ENCODE measurements at places on chromosomes 6 and 20. TPM values are rescaled to one million over a fixed set of nuclear protein-coding genes. Genes with fewer than 3 reads are reported as not detected.
A peak's percentile ranks its signal among the peaks of the same experiment; 100 is the strongest.

GRCh38 chr20:44448753-44449546, 26.7 kb upstream of the TTPAL start:
- H3K27me3 ChIP-seq = no peaks in the 10 kb centered on the region
- no peak overlapping the region for H3K27ac ChIP-seq
- H3K4me1 ChIP-seq = no peaks in the 10 kb centered on the region
- H3K4me3 ChIP-seq = no peak overlapping the region
- no peak for DNase-seq

- no peak for DNase-seq
- H3K27me3 ChIP-seq = no peaks in the 10 kb centered on the region
- H3K4me3 ChIP-seq = no peak overlapping the region
- peaks cover 11% of the 10 kb centered on the region for H3K36me3 ChIP-seq
- H3K27ac ChIP-seq = no peak overlapping the region
Observed at GRCh38 chr6:25511376-25511775, 140.6 kb upstream of the SCGN start.

DNA sequence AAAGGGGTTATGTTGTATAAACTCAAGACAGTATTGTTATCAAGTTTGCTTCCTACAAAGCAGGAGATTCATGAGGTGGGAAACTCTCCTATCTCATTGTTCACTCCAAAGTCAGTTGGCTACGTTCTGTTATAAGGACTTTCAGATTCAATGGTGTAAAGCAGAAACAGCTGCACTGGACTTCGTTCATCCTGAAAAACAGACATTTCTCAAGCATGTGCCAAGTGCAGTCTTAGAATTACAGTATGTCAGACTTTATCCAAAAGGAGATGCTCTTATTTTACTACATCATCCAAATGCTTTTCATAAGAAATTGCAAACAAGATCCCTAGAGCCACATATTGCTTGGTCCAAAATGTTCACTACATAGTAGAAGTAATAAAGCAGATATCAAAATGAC, 14.9 kb downstream of the COL21A1 start:
- no peaks in the 10 kb centered on the region for H3K36me3 ChIP-seq
- H3K4me1 ChIP-seq = peaks cover 27% of the 10 kb centered on the region
- peak overlapping the region; percentile 44 for H3K27ac ChIP-seq
- DNase-seq = no peak
- peak overlapping the region; percentile 25 for H3K4me3 ChIP-seq

- H3K4me3 ChIP-seq = no peak overlapping the region
- no peak for DNase-seq
- peaks cover 10% of the 10 kb centered on the region for H3K4me1 ChIP-seq
Observed at GRCh38 chr6:168600381-168600780, 159.4 kb downstream of the SMOC2 start.

- no peak overlapping the region for H3K27ac ChIP-seq
- H3K4me1 ChIP-seq = no peaks in the 10 kb centered on the region
- peak overlapping the region; percentile 40 for H3K4me3 ChIP-seq
- no peak for DNase-seq
Observed at GRCh38 chr6:6810727-6811126, 222.2 kb downstream of the LY86 start.

GRCh38 chr6:85493389-85493788, 43.5 kb downstream of the NT5E start:
- peaks cover 2% of the 10 kb centered on the region for H3K36me3 ChIP-seq
- H3K4me3 ChIP-seq = no peak overlapping the region
- DNase-seq = no peak

GRCh38 chr20:17482536-17482935, 48.6 kb downstream of the BFSP1 start:
- no peaks in the 10 kb centered on the region for H3K27me3 ChIP-seq
- no peaks in the 10 kb centered on the region for H3K4me1 ChIP-seq
- no peak overlapping the region for H3K27ac ChIP-seq

DNA sequence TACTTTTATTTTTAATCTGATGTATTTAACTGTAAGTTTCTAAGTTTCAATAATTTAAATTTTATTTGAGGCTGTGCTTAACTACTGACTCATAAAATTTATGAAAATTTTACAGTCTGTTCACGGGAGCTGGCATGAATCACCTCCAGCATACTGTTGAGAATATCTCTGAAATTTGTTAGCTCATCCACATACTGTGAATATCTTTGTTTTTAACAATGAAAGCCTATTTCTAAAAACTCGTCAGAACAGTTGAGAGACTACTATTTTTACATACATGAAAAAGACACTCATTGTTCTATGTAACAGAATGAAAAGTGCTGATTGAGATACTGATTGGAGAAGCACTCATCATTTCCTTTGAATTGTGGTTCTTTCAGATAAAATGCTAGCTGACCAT, 749.3 kb downstream of the TENT5A start:
- no peak overlapping the region for H3K27ac ChIP-seq
- DNase-seq = no peak
- H3K4me1 ChIP-seq = no peaks in the 10 kb centered on the region
- no peak overlapping the region for H3K4me3 ChIP-seq
- H3K27me3 ChIP-seq = no peaks in the 10 kb centered on the region

DNA sequence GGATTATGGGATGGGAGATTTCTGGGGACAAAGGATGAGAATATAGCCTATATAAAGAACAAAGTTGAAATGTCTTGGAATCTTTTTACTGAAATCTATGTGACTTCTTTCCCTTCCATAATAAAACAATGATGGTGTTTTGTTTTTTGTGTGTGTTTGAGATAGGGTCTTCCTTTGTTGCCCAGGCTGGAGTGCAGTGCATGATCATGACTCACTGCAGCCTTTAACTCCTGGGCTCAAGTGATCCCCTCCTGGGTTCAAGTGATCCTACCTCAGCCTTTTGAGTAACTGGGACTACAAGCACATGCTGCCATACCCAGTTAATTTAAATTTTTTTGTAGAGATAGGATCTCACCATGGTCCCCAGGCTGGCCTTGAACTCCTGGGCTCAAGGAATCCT, 50.9 kb downstream of the FAM217A start:
- H3K4me3 ChIP-seq = no peak overlapping the region
- H3K27me3 ChIP-seq = no peaks in the 10 kb centered on the region
- peaks cover 21% of the 10 kb centered on the region for H3K4me1 ChIP-seq
- H3K36me3 ChIP-seq = peaks cover 16% of the 10 kb centered on the region
- H3K27ac ChIP-seq = no peak overlapping the region

DNA sequence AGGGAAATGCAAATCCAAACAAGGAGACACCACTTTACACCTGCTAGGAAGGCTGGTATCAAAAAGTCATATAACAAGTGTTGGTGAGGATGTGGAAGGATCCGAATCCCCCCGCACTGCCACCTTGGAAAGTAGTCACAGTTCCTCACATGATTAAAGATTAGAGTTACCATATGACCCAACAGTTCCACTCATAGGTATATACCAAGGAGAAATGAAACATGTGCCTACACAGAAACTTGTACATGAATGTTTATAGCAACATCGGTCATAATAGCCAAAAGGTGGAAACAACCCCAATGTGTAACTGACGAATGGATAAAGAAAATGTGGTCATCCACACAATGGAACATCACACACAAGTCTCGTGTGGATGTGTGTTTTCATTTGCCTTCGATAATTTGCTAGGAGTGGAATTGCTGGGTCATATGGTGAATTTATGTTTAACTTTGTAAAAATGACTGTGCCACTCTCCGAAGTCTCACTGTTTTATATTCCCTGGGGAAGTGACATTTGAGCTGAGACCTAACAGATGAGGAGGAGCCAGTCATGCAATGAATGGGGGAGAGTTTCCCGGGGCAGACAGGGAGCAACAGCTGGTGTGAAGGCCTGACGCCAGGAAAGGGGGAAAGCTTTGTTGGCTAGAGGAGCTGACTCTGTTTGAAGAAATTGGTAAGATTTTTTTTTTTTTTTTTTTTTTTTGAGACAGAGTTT, 125.9 kb upstream of the MLN start:
- no peaks in the 10 kb centered on the region for H3K27me3 ChIP-seq
- H3K4me1 ChIP-seq = no peaks in the 10 kb centered on the region
- no peak for DNase-seq
- H3K36me3 ChIP-seq = no peaks in the 10 kb centered on the region
- no peak overlapping the region for H3K4me3 ChIP-seq
- H3K27ac ChIP-seq = no peak overlapping the region

DNA sequence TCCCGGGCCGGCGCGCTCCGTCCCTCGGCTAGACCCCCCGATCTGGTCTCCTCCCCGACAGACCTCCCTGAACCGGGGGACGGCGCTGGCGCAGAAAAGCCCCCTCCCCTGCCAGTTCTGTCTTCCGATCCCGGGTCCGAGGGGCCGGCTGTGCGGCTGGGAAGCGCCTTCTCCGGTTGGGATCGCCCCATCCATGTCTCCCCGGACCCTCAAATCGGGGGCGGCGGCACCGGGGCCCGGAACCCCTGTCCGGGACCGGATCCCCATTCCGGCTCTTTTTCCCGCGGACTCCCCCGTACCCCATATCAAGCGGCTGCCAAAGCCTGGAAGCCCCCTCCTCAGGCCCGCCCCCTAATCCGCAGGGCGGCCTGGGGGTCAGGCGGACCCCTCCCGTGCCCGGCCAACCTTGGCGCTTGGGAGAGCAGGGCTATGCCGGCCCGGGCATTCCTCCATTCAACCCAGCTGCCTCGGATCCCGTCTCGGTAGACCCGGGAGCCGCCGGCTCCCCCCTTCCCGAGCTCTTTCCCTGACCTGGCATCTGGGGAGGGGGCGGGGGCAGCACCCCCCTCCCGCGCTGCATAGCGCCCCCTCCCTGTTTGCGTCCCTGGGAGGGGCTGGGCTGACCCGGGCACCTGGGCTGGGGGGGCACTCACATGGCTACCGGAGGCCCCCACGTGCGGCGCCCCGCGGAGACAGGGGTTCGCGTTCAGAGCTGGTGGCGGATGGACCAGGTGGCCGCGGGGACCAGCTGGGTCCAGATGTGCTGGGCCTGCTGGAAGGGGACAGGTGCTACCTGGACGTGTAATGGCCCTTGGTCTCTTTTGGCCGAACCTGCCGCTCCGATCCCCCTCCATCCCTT, 643 bp downstream of the DLGAP4 start:
- no peaks in the 10 kb centered on the region for H3K36me3 ChIP-seq
- H3K4me3 ChIP-seq = peak overlapping the region; percentile 39
- peaks cover 7% of the 10 kb centered on the region for H3K4me1 ChIP-seq

- H3K4me3 ChIP-seq = no peak overlapping the region
- no peaks in the 10 kb centered on the region for H3K36me3 ChIP-seq
- no peaks in the 10 kb centered on the region for H3K27me3 ChIP-seq
- DNase-seq = no peak
- peaks cover 28% of the 10 kb centered on the region for H3K4me1 ChIP-seq
- no peak overlapping the region for H3K27ac ChIP-seq
Observed at GRCh38 chr6:156953127-156953478, 175.9 kb downstream of the ARID1B start.

DNA sequence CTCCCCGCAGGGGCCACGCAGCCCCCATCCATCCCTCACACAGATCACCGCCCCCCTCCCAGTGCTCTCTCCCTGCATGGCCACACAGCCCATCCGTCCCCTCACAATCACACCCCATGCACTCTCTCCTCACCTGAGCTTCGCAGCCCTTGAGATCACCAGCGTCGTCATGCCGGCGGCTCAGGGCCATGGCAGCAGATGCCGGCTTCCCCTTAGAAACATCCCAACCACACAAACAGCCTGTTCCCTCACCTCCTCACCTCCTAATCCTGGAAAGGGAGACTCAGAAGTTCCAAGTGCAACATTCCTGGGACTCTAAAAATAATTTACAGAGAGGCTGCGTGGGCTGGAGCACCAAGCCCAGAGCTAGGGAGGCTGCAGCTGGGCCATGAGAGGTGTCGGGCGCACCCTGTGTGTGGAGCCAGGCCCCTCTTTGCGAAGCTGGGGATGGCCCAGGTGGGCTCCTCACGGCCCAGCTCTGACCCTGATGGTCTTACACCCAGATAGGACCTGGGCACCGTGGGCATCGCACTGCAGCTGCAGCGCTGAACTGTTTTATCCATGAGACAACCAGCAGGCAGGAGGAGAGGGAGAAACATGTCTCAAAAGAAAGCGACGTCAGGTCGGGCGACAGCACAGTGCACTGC, 125.3 kb downstream of the DLL1 start:
- no peak overlapping the region for H3K27ac ChIP-seq
- no peak for DNase-seq
- no peaks in the 10 kb centered on the region for H3K4me1 ChIP-seq
- H3K4me3 ChIP-seq = no peak overlapping the region
- H3K36me3 ChIP-seq = no peaks in the 10 kb centered on the region

DNA sequence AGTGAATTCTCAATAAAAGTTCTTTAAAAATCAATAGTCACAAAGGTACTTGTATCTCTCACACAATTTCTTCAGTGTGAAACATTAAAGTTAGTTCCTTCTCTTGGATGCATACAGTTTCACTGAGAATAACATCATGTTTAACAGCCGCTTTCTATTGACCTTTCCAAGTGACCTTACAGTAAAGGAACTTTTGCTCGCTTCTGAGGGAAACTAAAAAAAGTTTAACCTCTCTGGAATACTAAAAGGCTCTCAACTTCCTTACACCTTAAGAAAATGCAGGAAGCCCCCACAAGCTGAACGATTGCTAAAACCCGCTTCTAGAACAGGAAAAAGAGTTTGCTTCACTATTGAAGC, 1.3 kb downstream of the RRAGD start:
- H3K4me3 ChIP-seq = peak overlapping the region; percentile 74
- DNase-seq = no peak
- no peaks in the 10 kb centered on the region for H3K36me3 ChIP-seq
- no peaks in the 10 kb centered on the region for H3K4me1 ChIP-seq

DNA sequence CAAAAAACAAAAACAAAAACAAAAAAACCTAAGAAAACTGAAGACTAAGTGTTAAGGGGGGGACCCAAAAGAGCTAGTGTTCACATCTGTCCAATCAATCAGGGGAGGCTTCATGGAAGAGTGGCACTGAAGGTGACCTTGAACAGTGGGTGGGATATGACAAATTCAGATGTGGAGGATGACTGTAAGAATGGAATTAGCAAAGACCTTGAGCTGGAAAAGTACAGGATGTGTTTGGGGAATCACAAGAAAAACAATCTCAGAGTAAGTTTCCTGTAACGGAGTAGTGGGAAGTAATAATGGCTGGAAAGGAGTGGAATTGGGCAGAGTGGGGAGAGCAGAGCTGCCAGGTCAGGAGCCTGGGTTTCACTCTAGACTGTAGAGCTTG, 2.9 kb upstream of the IER3 start:
- H3K36me3 ChIP-seq = no peaks in the 10 kb centered on the region
- peak overlapping the region; percentile 14 for H3K27ac ChIP-seq
- no peak overlapping the region for H3K4me3 ChIP-seq
- no peaks in the 10 kb centered on the region for H3K27me3 ChIP-seq
- no peak for DNase-seq

GRCh38 chr6:147177286-147177685, 26.9 kb upstream of the STXBP5 start:
- no peak for DNase-seq
- H3K4me3 ChIP-seq = no peak overlapping the region
- H3K27me3 ChIP-seq = no peaks in the 10 kb centered on the region

CRISP2 gene
- not detected for total RNA-seq

COL9A3 gene
- total RNA-seq = 13.8 TPM

EDN1 gene
- total RNA-seq = 27.8 TPM

KHDRBS2 gene
- not detected for total RNA-seq

SLC22A16 gene
- not detected for total RNA-seq

ZSCAN31 gene
- 0.21 TPM for total RNA-seq

MEI4 gene
- not detected for total RNA-seq

All from ascending aorta (tissue), 2 donors.